GM12878 (cell line): ENCODE measurements at places on chromosomes 6 and 20.

DNA sequence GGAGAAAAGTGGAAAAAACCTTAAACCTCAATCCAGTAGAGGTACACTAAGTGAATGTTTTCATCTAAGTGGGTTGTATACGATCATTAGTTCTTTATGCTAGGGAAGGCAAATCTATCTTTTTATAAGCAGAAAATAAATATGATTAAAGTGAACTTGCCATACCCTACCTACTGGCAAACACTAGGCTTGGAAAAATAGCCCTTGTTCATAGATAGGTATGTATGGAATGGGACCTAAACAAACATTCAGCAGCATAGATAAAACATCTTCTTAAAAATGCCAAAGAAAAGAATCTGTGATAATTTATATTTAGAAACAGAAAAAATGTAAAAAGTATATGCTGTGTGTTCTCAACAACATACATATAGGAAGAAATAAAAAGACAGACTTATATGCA is 18.8 kb downstream of the REV3L start:
- no peaks in the 10 kb centered on the region for H3K27me3 ChIP-seq
- DNase-seq = no peak
- H3K4me1 ChIP-seq = no peaks in the 10 kb centered on the region
- H3K27ac ChIP-seq = no peak overlapping the region

DNA sequence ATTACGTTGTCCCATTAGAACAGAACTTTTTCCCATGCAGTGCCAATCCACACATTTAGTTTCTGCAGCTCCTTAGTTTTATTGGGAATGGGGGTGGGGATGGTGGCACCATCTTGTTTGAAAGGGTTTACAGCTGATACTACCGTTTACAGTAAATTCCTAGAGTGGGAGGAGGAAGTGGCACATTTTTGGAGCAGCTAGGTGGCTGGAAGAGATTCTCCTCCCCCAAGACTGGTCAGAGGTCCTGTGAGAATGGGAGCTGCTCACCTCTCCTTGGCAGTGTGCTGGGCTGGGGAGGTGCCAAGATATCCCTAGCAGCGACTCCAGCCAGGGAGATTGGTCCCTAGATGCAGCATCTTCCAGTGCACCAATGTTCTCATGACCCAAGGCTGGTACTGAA is 12.4 kb upstream of the CCN6 start:
- H3K4me3 ChIP-seq = no peak overlapping the region
- H3K36me3 ChIP-seq = no peaks in the 10 kb centered on the region
- no peak overlapping the region for H3K27ac ChIP-seq
- no peaks in the 10 kb centered on the region for H3K4me1 ChIP-seq
- no peaks in the 10 kb centered on the region for H3K27me3 ChIP-seq

DNA sequence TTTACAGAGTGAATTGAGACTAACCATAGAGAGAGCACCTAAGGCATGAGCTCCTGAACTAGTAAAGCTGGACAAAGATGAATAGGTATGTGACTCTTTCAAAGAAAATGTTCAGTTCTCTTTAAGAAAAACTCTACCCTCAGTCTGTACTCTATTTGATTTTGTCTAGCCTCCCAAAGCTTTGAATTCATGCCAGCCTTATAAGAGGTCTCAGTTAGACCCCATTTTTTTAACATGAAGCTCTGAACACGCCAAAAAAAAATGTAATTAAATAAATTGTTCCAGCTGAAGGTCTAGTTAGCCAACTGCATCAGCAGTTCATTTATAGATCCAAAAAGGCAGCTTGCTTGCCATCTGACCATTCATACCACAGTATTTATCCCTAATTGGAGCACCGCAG is 71.6 kb downstream of the COL9A1 start:
- no peaks in the 10 kb centered on the region for H3K36me3 ChIP-seq
- no peaks in the 10 kb centered on the region for H3K27me3 ChIP-seq
- no peak for DNase-seq
- H3K27ac ChIP-seq = no peak overlapping the region

DNA sequence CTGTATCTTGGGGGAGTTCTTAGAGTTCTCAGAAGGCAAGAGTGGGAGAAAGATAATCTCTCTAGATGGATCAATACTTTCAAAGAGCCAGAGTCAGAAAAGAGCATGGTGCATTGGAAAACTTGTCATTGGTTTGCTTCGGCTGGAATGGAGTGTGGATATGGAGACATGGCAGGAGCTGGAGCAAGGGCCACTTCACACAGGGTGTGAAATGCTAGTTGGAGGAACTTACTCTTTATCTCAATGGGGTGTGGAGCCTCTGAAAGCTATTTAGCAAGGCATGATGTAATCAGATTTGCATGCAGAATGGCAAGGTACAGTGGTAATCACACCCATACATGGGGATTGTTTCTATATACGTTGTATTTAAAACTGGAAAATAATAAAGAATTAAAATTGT is 31.5 kb upstream of the PAQR8 start:
- no peaks in the 10 kb centered on the region for H3K27me3 ChIP-seq
- H3K4me3 ChIP-seq = no peak overlapping the region
- H3K27ac ChIP-seq = no peak overlapping the region
- peaks cover 3% of the 10 kb centered on the region for H3K4me1 ChIP-seq
- no peak for DNase-seq

DNA sequence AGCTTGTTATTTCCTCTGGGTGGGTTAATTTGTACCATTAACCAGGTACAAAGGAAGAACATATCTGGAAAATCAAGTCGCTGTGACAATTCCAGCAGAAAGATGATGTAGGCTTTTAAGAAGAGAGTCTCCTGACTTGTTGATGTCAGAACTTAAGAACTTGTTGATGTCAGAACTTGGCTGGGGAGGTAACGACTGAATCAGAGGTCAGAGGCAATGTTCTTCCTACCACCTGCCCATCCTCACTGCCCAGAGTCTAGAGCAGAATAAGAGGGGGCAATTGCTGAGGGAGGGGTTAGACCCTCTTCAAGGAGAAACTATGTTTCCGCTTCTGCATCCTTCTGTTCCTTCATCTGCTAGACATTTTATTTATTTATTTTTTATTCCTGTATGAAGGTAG is 18.9 kb downstream of the MLIP start:
- no peaks in the 10 kb centered on the region for H3K27me3 ChIP-seq
- H3K36me3 ChIP-seq = no peaks in the 10 kb centered on the region
- H3K27ac ChIP-seq = no peak overlapping the region
- no peaks in the 10 kb centered on the region for H3K4me1 ChIP-seq
- no peak overlapping the region for H3K4me3 ChIP-seq

- H3K27ac ChIP-seq = no peak overlapping the region
- no peak for DNase-seq
- no peak overlapping the region for H3K4me3 ChIP-seq
- no peaks in the 10 kb centered on the region for H3K27me3 ChIP-seq
- H3K4me1 ChIP-seq = no peaks in the 10 kb centered on the region
These were observed 23.5 kb downstream of the PLAGL2 start for GRCh38 chr20:32183947-32184635.

DNA sequence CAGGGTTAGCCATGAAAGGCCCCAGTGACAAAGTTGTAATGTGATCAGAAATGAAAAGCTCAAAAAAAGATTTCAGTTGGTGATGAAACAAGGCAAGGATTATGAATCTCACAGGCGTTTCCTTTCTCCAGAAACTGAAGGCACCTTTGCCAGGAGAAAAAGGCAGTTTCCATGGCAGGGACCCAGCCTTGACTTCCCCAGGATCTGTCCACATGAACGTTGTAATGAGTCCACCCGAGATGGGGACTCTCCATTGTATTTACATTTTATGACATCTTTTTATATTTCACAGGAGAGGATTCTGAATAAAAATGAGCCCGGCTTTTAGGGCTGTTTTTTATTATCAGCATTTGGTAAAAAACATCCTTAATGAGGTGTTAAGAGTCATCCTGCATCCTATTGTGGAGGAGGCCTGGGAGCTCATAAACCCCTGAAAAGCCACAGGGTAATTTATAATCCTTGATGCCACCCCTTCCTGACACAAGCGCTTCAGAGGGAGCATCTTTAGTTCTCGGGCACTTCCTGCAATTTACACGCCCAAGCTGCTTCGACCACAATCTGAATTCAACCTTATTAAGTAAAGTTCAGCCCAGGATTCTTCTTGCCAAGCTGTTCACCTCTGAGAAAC is 74.1 kb upstream of the SALL4 start:
- no peak overlapping the region for H3K27ac ChIP-seq
- no peaks in the 10 kb centered on the region for H3K4me1 ChIP-seq

DNA sequence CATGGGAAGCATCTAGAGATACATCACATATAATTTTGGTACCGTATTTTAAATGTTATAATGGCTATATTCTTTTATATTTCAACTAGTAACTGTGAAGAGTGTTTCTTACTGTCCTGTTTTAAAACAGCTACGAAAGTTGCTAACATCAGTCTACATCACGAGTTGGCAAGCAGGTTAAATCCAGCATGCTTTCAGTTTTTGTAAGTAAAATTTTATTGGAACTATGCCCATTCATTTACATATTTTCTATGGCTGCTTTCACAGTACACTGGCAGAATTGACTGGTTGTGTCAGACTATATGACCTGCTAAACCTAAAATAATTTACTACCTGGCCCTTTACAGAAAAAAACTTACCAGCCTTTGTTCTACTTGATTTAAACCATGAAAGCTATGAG is 478.1 kb downstream of the PHF3 start:
- H3K36me3 ChIP-seq = no peaks in the 10 kb centered on the region
- no peaks in the 10 kb centered on the region for H3K27me3 ChIP-seq
- no peak overlapping the region for H3K4me3 ChIP-seq
- DNase-seq = no peak
- H3K27ac ChIP-seq = no peak overlapping the region

GRCh38 chr6:106685833-106686232 is 56.5 kb downstream of the QRSL1 start:
- no peaks in the 10 kb centered on the region for H3K27me3 ChIP-seq
- no peaks in the 10 kb centered on the region; the same call in 1 of the 2 replicates for H3K4me1 ChIP-seq
- no peak overlapping the region for H3K27ac ChIP-seq
- no peak overlapping the region for H3K4me3 ChIP-seq
- no peaks in the 10 kb centered on the region for H3K36me3 ChIP-seq
- no peak for DNase-seq

- H3K27ac ChIP-seq = no peak overlapping the region
- H3K4me1 ChIP-seq = peaks cover 6% of the 10 kb centered on the region; the same call in 1 of the 2 replicates
- no peaks in the 10 kb centered on the region for H3K27me3 ChIP-seq
- no peak for DNase-seq
These were observed 53.5 kb upstream of the ERVFRD-1 start for GRCh38 chr6:11164717-11165646.

DNA sequence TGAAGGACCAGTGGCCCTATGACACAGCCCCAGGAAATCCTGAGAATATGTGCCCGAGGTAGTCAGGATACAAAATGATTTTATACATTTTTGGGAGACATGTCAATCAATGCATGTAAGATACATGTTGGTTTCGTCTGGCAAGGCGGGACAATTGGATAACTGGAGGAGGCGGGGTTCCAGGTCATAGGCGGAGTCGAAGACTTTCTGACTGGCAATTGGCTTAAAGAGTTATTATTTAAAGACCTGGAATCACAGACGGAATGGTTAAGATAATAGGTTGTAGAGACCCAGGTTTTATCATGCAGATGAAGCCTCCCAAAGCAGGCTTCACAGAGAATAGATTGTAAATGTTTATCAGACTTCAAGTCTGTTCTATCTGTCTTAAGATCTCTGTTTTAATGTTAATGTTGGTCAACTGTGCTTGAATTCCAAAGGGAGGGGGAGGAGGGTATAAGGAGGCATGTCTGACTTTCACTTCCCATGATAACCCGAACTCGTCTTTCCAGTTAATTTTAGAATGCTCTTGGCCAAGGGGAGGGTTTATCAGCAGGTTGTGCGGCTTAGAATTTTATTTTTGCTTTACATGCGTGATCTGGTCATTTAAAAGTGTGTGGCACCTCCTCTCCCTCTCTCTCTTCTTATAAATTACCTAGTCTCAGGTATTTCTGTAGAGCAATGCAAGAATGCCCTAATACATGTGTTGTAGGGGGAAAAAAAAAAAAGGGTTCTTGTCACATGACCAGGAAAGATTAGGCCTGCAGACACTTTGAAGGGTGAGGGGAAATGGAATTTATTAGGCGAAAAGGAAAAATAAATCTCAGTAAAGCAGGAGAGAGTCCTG is 230.7 kb downstream of the NFATC2 start:
- no peak for DNase-seq
- no peak overlapping the region for H3K27ac ChIP-seq
- H3K4me1 ChIP-seq = no peaks in the 10 kb centered on the region
- no peaks in the 10 kb centered on the region for H3K36me3 ChIP-seq
- peaks cover 7% of the 10 kb centered on the region for H3K27me3 ChIP-seq

- peaks cover 15% of the 10 kb centered on the region for H3K4me1 ChIP-seq
- DNase-seq = no peak
- peaks cover 14% of the 10 kb centered on the region for H3K36me3 ChIP-seq
- H3K27me3 ChIP-seq = no peaks in the 10 kb centered on the region
- no peak overlapping the region; the same call in 1 of the 2 replicates for H3K27ac ChIP-seq
These were observed 57.0 kb upstream of the GNRH2 start for GRCh38 chr20:2986466-2986865.

DNA sequence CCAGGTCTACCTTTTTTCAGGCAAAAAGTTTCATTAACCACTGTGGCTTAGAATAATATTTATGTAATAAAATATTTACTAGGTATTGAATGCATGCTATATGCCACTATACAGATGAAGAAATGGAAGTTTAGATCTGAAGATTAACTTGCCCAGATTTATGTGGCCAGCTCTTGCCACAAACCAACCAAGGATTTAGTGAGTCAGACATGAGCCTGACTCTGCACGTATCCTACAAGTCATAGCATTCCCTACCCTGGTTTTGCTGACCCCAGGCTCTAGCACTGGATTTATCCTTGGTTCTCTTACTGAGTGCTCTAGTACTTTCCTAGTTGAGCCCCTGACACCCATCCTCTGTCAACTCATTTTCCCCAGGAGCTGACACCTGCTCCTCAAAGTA is 75.4 kb downstream of the ANKEF1 start:
- no peak for DNase-seq
- H3K4me3 ChIP-seq = no peak overlapping the region
- H3K27ac ChIP-seq = no peak overlapping the region
- no peaks in the 10 kb centered on the region for H3K27me3 ChIP-seq

DNA sequence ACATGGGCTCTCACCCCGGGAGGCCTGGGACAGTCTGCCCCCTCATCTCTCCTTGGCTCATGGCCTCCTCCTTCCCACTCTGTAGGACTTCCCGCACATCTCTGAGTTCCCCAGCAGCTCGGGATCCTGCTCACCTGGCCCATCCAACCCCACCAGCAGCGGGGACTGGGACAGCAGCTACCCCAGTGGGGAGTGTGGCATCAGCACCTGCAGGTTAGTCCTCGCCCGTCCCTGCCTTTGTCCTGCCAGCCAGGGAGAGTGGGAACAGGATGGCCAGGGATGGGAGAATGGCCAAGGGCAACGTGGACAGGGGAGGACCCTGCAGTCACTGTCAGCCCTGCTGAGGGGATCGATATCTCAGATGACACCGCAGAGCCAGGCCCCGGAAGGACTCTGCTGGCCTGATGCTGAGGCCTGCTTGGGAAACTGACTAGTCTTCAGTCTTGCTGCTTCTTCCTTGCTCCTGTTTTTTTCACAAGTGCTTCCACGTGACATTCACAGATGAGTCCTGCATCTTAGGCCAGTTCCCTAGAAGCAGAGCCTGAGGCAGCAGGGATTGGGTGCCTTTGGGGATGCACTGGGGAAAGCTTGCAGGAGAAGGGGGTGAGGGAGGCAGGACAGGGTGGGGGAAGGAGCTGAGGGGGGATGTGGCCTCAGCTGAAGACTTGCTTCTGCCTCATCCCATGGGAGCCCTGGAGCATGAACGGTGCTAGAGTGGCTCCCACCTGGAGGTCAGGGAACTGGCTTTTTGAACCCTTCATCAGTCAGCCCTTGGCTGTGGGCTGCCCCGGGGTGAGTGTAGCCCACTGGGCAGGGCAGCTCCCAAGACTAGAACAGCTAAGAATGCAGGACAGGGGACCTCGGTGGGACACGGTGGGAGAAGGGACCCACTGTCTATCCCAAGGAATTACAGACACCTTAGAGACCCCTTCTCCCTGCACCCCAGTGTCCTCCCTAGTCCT is 120.1 kb downstream of the JPH2 start:
- no peak overlapping the region for H3K4me3 ChIP-seq
- H3K27me3 ChIP-seq = no peaks in the 10 kb centered on the region
- no peak for DNase-seq
- no peaks in the 10 kb centered on the region for H3K36me3 ChIP-seq
- peaks cover 18% of the 10 kb centered on the region for H3K4me1 ChIP-seq
- no peak overlapping the region for H3K27ac ChIP-seq
